ENCODE measurements at places on chromosomes 2 and 18. TPM values are rescaled to one million over a fixed set of nuclear protein-coding genes. Genes with fewer than 3 reads are reported as not detected.
A peak's percentile ranks its signal among the peaks of the same experiment; 100 is the strongest.

The LCT gene
- not detected for total RNA-seq

GRCh38 chr2:18814387-18814786, 225.0 kb upstream of the NT5C1B start:
- DNase-seq, result peak; percentile 60

DNA sequence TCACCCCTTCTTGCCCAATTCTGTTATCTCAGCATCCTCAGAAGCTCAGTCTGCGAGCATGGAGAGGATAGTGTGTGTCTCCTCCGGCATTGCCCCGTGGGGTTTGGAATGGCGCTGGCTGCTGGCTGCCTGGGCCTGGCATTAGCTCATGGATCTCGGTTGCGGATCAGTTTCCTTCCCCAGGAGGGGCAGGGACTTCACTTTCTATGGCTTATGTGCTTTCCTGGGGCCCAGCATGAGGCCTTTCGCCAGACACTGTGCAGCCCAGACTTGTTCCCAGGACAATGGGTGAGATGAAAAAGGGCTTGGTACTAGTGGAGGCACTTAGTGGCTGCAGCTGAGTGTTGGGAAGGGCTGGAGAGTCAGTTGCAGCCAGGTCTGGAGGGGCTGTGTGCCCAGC, 143.3 kb downstream of the GLI2 start:
- DNase-seq, result no peak

- no peak for DNase-seq
Measured at GRCh38 chr2:31785876-31786275, 205.1 kb upstream of the SRD5A2 start.

GRCh38 chr18:49733896-49734585, 79.3 kb downstream of the ACAA2 start:
- DNase-seq, result no peak

- no peak for DNase-seq
Measured at GRCh38 chr2:47721296-47721695, 61.6 kb upstream of the MSH6 start.

DNA sequence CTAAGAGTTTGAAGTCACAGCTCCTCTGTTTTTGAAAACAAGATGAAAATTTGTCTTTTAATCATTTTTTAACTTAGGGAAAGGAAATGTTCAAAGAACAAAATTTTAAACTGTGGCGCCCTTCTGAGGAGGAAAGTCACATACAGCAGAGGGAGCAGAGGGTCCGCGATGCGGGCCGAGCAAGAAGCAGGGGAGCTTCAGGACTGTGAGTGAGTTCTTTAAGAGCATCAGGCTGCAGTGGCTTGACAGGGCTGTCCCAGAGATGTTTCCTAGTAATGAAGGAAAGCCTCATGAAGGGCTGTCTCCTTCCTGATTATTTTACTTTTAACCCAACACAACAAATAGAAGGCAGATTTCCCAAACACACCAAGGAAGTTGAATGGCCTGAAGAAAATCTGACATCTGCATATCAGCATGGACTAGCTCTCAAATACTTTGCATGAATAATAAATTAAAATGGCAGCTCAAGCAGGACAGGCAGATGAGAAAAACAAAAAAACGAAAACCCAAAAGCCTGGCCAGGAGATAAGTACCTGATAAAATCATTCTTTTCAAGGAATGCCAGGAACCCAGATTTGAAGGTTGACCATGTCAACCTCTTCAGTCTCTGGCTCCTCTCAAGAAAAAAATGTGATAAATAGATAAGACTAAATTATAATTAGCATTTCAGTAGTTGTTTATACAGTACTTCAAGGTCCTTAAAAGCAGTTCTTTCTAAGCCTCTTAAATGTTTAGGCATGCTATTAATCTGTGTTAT, 60.8 kb downstream of the SLC40A1 start:
- DNase-seq, result no peak

DNA sequence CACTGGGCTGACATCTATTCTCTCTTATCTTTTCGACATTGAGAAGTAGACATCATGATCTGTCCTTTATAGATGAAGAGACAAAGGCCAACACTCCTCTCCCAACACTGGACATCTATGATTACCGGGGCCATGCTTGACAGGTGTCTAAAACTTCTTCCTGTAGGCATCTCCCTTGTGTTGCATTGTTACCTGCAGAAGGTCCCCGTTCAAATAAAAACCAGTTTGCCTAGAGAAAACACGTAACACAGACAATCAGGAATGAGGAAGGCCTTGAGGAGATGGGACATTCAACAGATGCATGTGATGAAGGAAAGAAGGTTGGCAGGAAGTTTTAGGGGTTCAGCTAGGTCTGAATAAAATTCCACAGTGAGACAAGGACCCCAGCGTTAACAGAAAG, 70.8 kb upstream of the ST8SIA3 start:
- DNase-seq, result no peak

DNA sequence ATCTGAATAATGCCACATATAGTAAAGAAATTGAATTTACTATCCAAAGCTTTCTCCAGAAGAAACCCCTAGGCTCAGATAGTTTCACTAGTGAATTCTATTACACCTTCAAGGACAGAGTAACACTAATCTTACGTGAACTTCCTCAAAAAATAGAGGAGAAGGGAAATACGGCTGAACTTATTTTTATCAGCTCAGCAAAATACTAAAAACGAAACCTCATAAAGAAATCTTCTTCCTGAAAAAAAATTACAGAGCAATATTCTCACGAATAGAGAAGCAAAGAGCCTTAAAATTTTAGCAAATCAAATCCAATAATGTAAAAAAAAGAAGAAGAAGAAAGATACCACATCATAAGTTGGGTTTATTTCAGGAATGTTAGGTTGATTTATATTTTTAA, 14.7 kb downstream of the CAPN13 start:
- DNase-seq, result no peak

The CAPN14 gene
- total RNA-seq, result 1.0 TPM

DNA sequence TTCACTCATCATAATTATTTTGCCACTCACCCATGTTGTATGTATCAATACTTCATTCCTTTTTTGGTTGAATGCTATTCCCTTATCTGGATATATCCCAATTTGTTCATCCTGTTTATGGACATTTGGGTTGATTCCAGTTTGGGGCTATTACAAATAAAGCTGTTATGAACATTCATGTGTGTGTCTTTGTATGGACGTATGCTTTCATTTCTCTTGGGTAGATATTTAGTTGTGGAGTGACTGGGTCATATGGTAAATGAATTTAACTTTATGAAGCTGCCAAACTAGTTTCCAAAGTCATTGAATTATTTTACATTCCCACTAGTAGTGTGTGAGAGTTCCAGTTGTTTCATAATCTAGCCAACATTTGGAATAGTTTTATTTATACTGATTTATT, 2.7 kb downstream of the FAM228B start:
- DNase-seq, result no peak

GRCh38 chr2:25380023-25380422, 38.3 kb upstream of the DNMT3A start:
- no peak for DNase-seq

DNA sequence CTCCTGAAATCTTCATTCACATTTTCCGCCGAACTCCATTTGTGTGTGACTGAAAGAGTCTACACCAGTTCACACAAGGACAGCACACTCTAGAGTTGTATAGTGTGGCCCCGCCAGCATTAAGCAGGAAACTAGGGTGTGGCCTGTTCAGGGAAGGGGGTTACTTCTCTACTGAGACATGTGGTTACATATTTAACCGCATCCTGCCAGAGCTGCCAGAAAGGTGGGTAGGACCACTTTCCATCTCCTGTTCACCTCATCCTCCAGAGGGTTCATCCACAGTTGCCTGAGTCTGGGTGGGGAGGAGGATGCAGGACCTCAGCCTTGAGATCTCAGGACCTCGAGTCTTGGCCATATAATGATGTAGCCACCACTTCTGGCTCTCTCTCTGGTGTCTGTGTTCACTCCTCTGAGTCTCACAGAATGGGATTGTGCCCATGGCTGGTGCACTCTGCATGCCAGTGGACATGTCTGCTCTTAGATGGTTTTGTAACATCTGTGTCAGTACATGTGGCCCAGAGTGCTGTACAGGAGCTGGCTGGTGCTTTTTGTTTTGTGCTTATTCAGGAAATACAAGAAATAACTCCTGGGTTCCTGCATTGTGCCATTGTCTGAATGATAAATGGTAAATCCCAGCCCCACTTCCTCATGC, 7.7 kb upstream of the SP140L start:
- DNase-seq, result no peak

DNA sequence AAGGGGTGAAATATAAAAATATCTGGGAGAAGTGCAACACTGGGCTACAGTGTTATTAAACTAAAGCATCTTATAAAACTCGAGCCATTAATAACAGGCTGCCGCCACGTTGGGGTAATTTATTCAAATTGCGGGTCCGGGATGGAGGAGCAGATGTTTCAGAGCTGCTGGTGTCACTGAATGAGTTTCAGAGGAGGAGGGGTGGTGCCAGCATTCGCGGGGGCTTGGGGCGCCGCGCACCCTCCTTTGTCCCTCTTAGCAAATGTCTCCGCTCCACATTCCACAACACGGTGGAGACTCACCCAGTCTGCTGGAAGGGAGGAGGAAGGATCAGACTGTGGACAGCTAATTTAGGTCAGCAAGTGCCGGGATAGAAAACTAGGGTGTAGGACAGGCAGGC, 260.5 kb downstream of the CELF4 start:
- DNase-seq, result no peak

The HOXD13 gene
- total RNA-seq, result 2.1 TPM

All from M059J (cell line).